Ascending aorta (tissue), 2 donors: ENCODE measurements at places on chromosomes 7 and 10.

GRCh38 chr10:2935647-2936386 lies 131.5 kb upstream of the PFKP start:
- no peaks in the 10 kb centered on the region for H3K4me1 ChIP-seq
- H3K36me3 ChIP-seq = no peaks in the 10 kb centered on the region
- no peak overlapping the region for H3K27ac ChIP-seq
- no peaks in the 10 kb centered on the region for H3K27me3 ChIP-seq

- no peak overlapping the region for H3K27ac ChIP-seq
- H3K4me3 ChIP-seq = no peak overlapping the region
- no peaks in the 10 kb centered on the region for H3K4me1 ChIP-seq
- no peaks in the 10 kb centered on the region for H3K36me3 ChIP-seq
Observed at GRCh38 chr7:29370531-29371314, 176.1 kb downstream of the CHN2 start.

- no peak overlapping the region for H3K4me3 ChIP-seq
- no peaks in the 10 kb centered on the region for H3K4me1 ChIP-seq
- no peak for DNase-seq
- H3K27me3 ChIP-seq = no peaks in the 10 kb centered on the region
Observed at GRCh38 chr10:103958996-103959395, 7.9 kb upstream of the SLK start.

GRCh38 chr7:28921822-28922221 lies 36.3 kb downstream of the TRIL start:
- no peak for DNase-seq
- H3K36me3 ChIP-seq = no peaks in the 10 kb centered on the region
- H3K27me3 ChIP-seq = no peaks in the 10 kb centered on the region
- no peak overlapping the region for H3K4me3 ChIP-seq
- H3K4me1 ChIP-seq = no peaks in the 10 kb centered on the region
- H3K27ac ChIP-seq = no peak overlapping the region

DNA sequence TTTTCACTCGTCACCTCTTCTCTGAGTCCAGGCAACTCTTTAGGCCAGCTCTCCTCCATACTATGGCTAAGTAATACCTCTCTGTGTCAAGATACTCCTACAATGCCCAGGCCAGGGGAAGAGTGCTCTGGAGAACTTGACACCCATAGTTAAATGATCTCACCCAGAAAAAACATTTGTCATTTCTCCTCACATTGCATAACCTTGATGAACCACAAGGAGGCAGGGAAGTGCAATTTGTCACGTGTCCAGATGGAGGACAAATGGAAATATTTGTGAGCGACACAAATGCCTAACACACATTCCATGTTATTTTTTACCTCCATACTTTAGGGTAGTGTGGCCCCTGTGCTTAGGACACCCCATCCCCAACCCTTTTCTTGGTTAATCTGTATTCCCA lies 78.3 kb downstream of the HTR7 start:
- no peaks in the 10 kb centered on the region for H3K36me3 ChIP-seq
- no peak for DNase-seq
- no peak overlapping the region for H3K4me3 ChIP-seq
